ENCODE measurements at places on chromosomes 2 and 18.

DNA sequence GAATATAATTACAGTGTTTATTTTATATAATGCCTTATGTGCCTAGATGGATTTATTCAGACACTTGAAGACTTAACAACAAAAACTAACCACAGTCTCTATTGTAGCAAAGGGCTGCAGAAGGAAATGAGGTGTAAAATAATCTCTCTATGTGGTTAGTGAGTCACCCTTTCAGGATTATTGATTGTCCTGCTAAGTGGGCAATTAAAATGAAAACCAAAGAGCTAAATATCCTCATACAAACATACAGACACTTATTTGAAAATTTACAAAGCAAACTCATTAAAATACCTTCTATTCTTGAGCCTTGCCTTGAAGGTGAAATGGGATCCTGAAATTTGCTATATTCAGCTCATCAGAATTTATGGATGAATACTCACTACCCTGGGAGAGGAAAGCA is 27.7 kb upstream of the DCC start:
- no peak for DNase-seq

DNA sequence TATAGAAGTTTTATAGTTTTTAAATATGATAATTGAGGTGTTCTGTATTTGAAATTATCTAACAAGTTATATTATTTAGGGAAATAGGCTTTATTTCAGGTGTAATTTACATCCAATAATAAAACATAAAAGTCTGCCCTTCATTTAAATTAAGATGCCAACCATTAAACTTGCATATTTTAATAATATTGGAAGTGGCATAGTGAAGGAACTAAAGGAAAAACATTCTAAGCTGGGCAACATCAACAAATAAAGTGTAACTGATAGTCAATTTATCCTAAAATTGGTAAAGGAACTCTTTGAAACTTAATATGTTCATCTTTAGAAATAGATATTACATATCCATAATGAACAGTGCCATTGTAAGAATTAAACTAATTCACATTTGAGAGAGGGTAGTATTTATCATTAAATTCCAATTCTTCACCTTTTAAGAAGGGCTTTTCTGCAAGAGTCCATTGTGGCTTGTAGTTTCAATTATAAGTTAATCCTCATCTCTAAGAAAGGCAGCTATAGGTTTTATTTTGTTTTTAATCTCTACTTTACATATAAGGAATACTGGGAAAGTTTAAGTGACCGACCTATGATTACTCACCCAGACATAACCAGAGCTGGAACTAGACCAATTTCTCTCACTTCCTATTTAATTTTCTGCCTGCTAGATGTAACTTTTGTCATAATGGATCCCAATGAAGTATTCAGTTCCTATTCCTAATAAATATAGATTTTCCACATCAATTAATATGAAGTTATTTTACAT is 401.6 kb downstream of the XIRP2 start:
- DNase-seq = no peak

- no peak for DNase-seq
Measured at GRCh38 chr2:96136129-96136720, 2.1 kb downstream of the ASTL start.

- DNase-seq = no peak
Measured at GRCh38 chr18:9790261-9790660, 82.2 kb downstream of the RAB31 start.

GRCh38 chr2:237964578-237965404 is 2.0 kb upstream of the UBE2F start:
- no peak for DNase-seq

DNA sequence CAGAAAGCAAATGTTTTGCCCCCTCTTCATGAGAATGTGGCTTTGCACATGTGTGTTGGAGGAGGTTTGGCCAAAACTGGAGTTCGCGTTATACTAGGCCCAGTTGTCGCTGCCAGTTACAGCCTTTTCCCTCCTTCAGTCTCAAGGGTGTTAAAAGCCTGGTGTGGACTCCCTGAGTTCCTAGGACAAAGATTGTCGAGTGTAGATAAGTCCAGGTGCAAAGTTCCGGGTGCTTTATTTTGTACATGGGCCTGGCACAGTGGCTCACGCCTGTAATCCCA is 542 bp upstream of the RNF103 start:
- no peak for DNase-seq

DNA sequence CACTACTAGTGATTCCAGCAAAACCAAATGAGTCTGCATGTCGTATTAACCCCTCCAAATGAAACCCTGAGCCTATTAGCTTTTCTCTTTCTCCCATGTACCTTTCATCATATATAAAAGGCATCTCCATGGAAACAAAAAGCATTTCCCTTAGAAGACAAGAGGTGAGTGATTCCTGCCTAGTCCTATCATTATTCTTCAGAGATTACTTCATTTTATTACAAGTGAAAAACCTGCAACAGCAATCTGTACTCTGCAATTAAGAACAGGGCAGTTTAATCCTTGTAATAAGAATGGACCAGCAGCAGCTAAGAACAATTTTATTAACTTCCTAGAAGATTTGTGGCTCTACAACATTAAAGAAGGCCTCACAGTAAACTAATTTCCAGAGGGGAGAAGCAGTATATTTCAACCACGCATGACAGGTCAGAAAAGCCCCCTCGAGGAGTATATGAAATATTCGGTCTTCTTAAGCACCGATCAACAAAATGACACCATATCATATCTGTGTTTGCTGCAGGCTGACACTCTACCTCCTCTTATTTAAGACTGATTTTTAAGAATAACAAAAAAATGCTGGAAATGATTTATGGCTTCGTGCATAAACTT is 132.3 kb upstream of the TFPI start:
- no peak for DNase-seq

DNA sequence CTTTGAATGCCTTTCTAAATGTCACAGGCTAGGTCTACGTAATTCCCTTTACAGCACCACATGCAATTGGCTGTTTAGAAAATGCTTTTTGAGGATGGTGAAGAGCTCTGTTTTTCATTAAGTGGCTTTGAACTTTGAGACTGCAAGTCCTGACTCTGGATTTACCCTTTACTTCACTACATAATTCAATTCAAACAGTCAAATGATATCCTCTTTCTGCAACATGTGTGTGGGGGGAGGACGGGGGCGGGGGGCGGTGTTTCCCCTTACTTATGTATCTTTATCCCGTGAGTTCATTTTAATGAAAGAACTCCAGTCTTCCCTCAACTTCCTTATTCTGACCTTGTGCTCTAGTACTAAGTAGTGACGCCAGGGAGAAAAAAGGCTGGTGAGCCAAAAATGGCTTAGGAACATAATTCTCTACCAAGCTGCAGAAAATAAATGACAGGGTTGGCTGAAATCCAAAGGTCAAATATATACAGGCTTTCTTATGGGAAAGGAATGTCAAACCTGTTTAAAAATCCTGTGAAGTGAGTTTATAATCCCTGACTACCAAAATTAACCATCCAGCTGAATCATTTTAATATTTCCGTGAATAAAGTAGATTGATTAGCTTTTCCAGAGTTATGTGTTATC is 119.6 kb downstream of the SLC8A1 start:
- no peak for DNase-seq

- DNase-seq = peak; percentile 11
Measured at GRCh38 chr2:102619414-102620319, at the start of gene SLC9A2. TSS of gene SLC9A2 (plus strand) at chr2:102619553. CDS start at chr2:102619849, 296 bp downstream.
